GM23338 (cell line): ENCODE measurements at places on chromosomes 5 and 9. TPM values are rescaled to one million over a fixed set of nuclear protein-coding genes. Genes with fewer than 3 reads are reported as not detected.

DNA sequence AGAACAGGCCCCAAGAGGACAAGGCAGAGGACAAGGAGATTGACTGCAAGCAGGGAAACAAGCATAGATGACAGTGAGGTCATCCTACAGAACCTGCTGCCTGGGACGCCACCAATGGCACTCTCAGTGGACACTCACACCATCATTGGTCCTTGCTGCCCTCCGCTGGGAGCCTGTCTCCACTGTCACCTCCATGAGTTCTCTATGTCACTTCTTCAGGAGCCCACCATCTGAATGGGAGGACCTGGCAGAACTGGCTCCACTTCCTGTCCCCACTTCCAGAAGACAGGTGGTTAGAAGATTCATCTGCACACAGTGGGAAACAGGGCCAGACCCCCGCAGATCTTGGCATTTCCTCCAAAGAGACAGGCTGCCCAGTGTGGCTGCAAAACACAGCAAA, 188.9 kb downstream of the HSD17B3 start:
- H3K4me3 ChIP-seq: no peak overlapping the region
- no peaks in the 10 kb centered on the region for H3K36me3 ChIP-seq
- H3K27ac ChIP-seq: no peak overlapping the region

GRCh38 chr9:113851359-113851758, 24.8 kb upstream of the ZNF618 start:
- H3K27me3 ChIP-seq: no peaks in the 10 kb centered on the region
- DNase-seq: no peak
- H3K36me3 ChIP-seq: no peaks in the 10 kb centered on the region
- H3K4me1 ChIP-seq: no peaks in the 10 kb centered on the region

Gene EGFL7
- 56.1 and 60.8 TPM in 2 replicates for total RNA-seq

DNA sequence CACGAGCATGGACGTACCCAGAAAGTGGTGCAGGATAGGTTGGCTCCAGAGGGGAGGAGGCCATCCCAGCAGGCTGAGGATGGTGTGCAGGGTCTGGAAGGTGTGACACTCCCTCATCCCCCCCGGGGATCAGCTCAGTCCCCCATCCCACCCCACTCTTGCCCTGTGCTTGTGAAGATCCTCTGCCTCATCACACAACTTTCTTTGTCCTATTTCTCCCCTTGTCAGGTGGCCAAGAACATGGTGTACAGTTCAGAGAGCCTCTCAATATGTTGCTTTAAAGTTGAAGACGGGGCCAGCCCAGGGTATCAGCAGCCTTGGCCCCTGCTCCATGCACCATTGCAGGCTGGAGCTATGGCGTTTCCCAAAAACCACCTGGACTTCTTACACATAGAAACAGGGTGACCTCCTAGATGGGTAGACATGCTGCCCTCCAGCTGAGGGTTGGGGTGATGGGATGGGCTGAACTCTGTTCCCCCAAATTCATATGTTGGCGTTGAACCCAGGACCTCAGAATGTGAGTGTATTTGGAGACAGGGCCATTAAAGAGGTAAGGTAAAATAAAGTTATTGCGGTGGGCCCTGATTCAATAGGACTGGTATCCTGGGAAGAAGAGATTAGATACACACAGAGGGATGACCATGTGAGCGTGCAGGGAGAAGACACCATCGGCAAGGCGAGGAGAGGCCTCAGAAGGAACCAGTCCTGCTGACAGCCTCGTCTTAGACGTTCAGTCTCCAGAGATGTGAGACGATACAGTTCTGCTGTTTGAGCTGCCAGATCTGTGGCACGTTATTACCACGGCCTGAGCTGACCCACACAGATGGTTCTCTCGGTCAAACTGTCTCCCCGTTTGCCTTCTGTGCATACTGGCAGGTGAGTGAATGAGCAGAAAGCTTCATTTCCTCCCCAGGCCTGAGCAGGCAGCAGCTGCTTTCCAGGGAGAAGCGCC, 272.5 kb downstream of the GADD45G start:
- no peaks in the 10 kb centered on the region for H3K4me1 ChIP-seq
- H3K27me3 ChIP-seq: no peaks in the 10 kb centered on the region
- H3K27ac ChIP-seq: no peak overlapping the region
- DNase-seq: no peak
- H3K36me3 ChIP-seq: no peaks in the 10 kb centered on the region

DNA sequence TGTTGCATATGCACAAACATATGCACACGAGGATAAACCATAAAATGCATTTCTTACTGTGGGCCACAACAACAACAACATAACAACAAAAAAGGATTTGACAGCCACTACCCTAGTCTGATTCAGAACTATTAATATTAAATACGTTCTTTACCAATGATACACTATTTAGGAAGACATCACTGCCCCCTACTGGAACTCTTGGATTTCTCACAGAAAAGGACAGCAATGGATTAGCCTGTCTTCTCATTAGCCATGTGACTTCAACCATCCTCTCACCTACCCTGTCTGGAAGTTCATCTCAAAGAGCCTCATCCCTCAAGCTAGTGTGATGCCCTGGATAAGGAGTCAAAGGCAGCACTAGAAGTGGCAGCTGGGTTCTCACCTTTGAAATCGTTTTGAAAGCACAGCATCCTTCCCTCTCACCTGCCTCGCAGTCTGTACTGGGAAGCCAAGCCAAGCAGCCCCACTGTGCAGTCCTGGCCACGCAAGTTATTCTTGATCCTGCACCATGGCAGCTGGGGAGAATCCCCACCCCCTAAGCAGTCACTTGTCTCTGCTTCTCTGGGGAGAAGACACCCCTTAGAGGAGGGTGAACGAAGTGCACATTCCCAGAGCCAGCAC, 64.6 kb downstream of the SH3TC2 start:
- no peak overlapping the region for H3K27ac ChIP-seq
- no peak overlapping the region for H3K4me3 ChIP-seq
- no peaks in the 10 kb centered on the region for H3K4me1 ChIP-seq
- H3K27me3 ChIP-seq: no peaks in the 10 kb centered on the region

Gene QRFP
- not detected in 2 replicates for total RNA-seq

GRCh38 chr9:80285326-80285725, 713.6 kb downstream of the TLE4 start:
- no peak overlapping the region for H3K27ac ChIP-seq
- H3K27me3 ChIP-seq: no peaks in the 10 kb centered on the region

Gene PLK2
- total RNA-seq: 29.4 and 30.0 TPM in 2 replicates

Gene SARDH
- 9.8 and 10.4 TPM in 2 replicates for total RNA-seq

DNA sequence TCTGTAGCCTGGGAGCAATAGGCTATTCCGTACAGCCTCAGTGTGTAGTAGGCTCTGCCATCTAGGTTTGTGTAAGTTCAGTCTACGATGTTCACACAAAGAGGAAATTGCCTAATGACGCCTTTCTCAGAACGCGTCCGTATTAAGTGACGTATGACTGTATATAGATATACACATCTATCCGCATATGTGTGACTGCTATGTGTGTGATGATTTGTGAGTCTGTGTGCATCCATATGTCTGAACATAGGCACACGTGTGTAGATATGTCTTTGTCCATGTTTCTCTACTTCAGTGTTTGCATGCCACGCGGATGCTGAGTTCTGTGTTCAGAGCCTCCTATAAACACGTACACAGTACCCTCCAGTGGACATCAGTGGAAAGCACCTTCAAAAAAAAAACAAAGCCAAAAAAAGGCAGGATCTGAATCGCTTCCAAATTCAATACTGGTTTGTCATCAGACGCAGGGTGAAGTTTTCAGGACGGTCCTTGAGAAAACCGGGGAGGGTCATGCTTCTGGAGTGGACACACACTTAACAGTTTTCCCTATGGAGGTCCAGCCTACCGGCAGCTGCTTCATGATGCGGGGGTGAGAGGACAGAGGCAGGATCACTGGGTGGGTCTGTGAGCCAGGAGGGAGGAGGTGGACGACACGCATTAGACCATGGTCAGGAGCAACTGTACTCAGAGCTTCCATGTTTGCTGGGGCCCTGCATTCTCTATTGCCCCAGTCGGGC, 29.5 kb upstream of the ALDH1B1 start:
- peak; percentile 55 for DNase-seq
- no peak overlapping the region for H3K27ac ChIP-seq
- no peak overlapping the region for H3K4me3 ChIP-seq
- H3K4me1 ChIP-seq: 0 out of 2 replicates have a peak, but pooled peaks cover 7% of the 10 kb centered on the region

DNA sequence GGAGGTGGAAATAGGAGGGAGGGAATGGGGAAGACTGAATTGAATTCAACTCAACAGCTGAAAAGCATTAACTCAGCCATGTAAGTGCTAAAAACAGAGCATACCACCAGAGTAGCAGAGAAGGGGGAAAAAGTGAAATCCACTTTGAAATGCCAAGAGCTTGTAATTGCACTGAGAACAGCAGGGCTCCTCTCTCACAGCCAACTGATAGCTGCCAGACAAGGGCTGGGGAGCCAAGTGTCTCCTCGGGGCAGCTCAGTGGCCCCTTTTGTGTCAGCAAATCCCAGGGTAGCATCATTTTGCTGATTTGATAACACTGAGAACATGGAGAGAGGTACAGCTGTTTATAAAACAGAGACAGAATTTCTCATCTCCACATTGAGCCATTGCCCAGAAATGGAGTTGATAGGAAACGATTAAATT, 182.5 kb downstream of the FRMD3 start:
- DNase-seq: no peak
- no peaks in the 10 kb centered on the region for H3K4me1 ChIP-seq
- no peak overlapping the region for H3K4me3 ChIP-seq
- H3K27ac ChIP-seq: no peak overlapping the region

Gene SOHLH1
- 0.21 TPM in 1 of 2 replicates, not detected in the other for total RNA-seq

Gene CHSY3
- total RNA-seq: 2.3 and 3.0 TPM in 2 replicates

Gene SHISAL2B
- 3.9 and 12.3 TPM in 2 replicates for total RNA-seq

- peaks cover 11% of the 10 kb centered on the region; the same call in 1 of the 2 replicates for H3K4me1 ChIP-seq
- H3K27ac ChIP-seq: no peak overlapping the region
- H3K4me3 ChIP-seq: no peak overlapping the region
- H3K36me3 ChIP-seq: no peaks in the 10 kb centered on the region
Measured at GRCh38 chr9:88362681-88363080, 25.6 kb upstream of the SPIN1 start.

Gene TRIM14
- total RNA-seq: 17.4 and 25.3 TPM in 2 replicates

- no peak overlapping the region for H3K4me3 ChIP-seq
- DNase-seq: no peak
- H3K27me3 ChIP-seq: no peaks in the 10 kb centered on the region
- no peaks in the 10 kb centered on the region for H3K36me3 ChIP-seq
- H3K27ac ChIP-seq: no peak overlapping the region
Measured at GRCh38 chr5:168147568-168148360, 143.7 kb upstream of the WWC1 start.

- no peaks in the 10 kb centered on the region for H3K27me3 ChIP-seq
- H3K27ac ChIP-seq: no peak overlapping the region
- no peaks in the 10 kb centered on the region for H3K36me3 ChIP-seq
Measured at GRCh38 chr9:37187713-37188439, 67.5 kb downstream of the ZCCHC7 start.

Gene TMEFF1
- total RNA-seq: 75.8 and 85.2 TPM in 2 replicates

GRCh38 chr5:68843624-68844364, 250.0 kb upstream of the SLC30A5 start:
- H3K4me1 ChIP-seq: peaks cover 5% of the 10 kb centered on the region; the same call in 1 of the 2 replicates
- no peaks in the 10 kb centered on the region for H3K36me3 ChIP-seq
- no peaks in the 10 kb centered on the region for H3K27me3 ChIP-seq
- H3K4me3 ChIP-seq: no peak overlapping the region

Gene LRRC70
- 1.7 and 2.7 TPM in 2 replicates for total RNA-seq

DNA sequence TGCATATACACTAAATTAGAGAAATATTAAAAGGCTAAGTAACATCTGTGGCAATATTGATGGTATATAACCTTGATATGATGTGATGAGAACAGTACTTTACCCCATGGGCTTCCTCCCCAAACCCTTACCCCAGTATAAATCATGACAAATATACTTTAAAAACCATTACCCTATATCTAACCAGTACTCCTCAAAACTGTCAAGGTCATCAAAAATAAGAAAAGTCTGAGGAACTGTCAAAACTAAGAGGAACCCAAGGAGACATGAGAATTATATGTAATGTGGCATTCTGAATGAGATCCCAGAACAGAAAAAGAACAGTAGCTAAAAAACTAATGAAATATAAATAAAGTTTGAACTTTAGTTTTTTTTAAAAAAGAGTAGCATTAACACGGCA, 7.3 kb upstream of the IFNB1 start:
- H3K4me1 ChIP-seq: no peaks in the 10 kb centered on the region
- no peak overlapping the region for H3K27ac ChIP-seq
- H3K27me3 ChIP-seq: no peaks in the 10 kb centered on the region
- no peaks in the 10 kb centered on the region for H3K36me3 ChIP-seq
- H3K4me3 ChIP-seq: no peak overlapping the region

DNA sequence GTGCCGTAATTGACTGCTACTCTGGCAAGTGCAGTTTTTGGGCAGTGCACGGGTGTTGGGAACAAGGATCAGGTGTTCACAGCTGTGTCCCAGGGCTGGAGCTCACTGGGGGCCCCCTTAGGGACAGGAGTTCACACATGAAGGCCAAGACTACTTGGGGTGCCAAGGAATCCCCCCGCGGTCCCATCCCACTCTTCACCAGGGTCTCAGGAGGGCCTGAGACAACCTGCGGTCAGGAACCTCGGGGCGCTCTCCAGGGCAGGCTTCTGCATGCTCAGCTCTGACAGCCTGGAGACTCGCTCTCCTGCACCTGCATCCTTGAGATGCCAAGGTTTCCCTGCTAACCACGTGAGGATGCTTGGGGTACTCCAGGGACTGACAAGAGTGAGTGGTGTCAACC, 2.3 kb upstream of the MAN1B1 start:
- no peak overlapping the region for H3K27ac ChIP-seq
- no peak overlapping the region for H3K4me3 ChIP-seq
- H3K4me1 ChIP-seq: peaks cover 9% of the 10 kb centered on the region
- no peak for DNase-seq
- no peaks in the 10 kb centered on the region for H3K36me3 ChIP-seq

DNA sequence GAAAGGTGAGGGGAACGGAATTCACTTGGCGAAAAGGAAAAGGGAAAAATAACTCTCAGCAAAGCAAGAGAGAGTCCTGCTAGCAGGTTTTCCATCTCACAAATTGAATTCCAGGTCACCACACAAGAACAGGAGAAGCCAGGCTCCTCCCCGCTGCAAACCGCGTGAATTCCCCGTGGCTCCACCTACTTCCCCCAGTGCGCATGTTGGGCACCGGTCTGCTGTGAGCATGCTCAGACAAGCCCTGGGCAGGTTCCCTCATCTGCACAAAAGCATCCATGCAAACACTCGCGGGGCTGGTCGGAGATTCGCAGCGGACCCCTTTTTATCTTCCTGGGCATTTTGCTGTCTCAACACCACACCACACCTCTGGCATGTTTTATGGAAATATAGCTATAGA, 58.5 kb upstream of the S1PR3 start:
- no peaks in the 10 kb centered on the region for H3K27me3 ChIP-seq
- DNase-seq: peak; percentile 68
- no peak overlapping the region for H3K4me3 ChIP-seq
- no peaks in the 10 kb centered on the region for H3K36me3 ChIP-seq
- H3K27ac ChIP-seq: no peak overlapping the region

- peak; percentile 86 for DNase-seq
- H3K27me3 ChIP-seq: no peaks in the 10 kb centered on the region
- no peak overlapping the region for H3K27ac ChIP-seq
- H3K36me3 ChIP-seq: no peaks in the 10 kb centered on the region; the same call in 1 of the 2 replicates
Measured at GRCh38 chr9:34252670-34253459, 74.0 kb downstream of the UBAP1 start.

- H3K27ac ChIP-seq: no peak overlapping the region
- H3K27me3 ChIP-seq: no peaks in the 10 kb centered on the region
- H3K36me3 ChIP-seq: peaks cover 18% of the 10 kb centered on the region; the same call in 1 of the 2 replicates
- no peak overlapping the region for H3K4me3 ChIP-seq
Measured at GRCh38 chr5:109853377-109853776, 163.7 kb downstream of the MAN2A1 start.
